ENCODE measurements at places on chromosomes 12 and 14.

DNA sequence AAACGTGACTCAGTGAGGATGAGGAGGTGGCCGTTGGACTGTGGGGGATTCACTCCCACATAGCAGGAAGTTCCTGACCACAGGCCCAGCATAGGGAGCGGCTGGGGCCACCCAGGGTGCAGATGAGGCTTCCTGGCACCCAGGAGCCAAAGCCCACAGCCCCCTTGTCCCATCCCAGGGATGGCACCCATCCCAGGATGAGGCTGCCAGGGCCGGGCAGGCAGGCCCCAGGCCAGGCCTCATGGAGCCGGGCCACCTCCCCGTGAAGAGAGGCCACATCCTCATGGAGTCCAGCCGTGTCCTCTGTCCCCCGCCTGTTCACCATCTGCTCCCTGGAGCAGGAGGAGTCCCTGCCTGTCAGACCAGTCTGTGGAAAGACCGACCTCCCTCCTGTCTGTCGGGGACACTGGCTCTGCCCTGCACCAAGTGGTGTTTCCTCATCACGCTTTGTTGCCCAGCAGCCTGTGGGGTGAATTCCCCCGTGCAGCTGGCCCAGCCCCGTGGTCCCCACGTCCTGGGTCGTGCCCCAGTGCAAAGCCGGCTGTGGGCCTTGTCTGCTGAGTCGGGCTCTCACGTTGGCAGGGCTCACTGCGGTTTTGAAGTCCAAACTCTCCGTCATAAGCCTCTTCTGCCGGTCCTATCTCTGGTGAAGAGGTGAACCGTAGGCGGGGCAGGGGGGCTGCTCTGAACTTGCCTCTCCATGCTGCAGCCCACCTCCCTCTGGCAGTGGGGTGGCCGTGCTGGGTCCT lies 24.5 kb downstream of the MMP17 start:
- DNase-seq, result no peak

DNA sequence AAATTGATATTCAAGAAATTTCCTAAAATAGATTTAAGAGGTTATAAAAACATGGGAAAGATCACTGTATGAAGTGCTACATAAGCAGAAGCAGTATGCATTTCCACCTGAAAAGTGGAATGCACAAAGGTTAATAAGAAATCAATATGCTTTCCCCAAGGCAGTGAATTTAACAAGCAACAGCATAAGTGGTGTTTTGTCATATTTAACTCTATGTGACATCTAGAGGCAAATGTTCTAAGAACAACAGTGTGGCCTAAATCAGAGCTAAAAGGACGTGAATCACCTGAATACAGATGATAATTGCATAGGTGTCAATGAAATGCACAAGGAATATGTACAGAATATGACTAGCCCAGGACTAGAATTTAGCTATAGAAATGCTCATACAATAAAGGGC lies 49.5 kb downstream of the SLC2A13 start:
- DNase-seq, result no peak

DNA sequence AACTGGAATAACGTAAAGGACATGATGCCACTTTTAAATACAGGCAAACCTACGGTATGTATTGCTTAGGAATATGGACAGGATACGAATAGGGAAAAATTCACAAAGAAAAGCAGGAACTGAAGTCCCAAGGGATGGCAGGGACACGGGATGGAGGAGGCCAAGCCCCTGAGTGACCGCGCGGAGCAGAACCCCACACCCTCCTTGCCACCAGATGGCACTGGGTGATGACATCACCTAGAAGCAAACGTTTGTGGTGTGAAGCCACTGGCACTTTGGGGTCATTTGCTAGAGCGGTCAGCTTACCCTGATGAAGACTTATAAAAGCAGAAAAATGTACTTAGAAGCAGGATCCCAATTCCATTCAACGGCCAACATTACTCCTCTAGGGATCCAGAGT lies 9.4 kb downstream of the DHX37 start:
- DNase-seq, result no peak

DNA sequence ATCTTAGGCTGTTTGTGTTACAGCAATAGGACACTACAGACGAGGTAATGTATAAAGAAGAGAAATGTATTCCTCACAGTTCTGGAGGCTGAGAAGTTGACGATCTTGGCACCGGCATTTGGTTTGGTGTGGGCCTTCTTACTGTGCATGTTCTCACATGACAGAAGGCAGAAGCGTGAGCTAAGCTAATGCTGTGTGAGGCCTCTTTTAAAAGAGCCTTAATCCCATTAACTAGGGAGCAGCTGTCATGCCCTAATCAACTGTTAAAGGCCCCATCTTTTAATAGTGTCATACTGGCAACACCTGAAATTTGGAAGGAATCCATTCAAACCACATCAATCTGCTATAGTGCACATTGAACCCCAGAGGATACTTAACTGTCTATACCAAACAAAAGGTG lies 992.9 kb downstream of the GALC start:
- no peak for DNase-seq

- no peak for DNase-seq
Observed at GRCh38 chr14:92323011-92323915, at the start of gene SLC24A4. TSS of gene SLC24A4 (plus strand) at chr14:92323165. CDS start at chr14:92323831, 666 bp downstream.

DNA sequence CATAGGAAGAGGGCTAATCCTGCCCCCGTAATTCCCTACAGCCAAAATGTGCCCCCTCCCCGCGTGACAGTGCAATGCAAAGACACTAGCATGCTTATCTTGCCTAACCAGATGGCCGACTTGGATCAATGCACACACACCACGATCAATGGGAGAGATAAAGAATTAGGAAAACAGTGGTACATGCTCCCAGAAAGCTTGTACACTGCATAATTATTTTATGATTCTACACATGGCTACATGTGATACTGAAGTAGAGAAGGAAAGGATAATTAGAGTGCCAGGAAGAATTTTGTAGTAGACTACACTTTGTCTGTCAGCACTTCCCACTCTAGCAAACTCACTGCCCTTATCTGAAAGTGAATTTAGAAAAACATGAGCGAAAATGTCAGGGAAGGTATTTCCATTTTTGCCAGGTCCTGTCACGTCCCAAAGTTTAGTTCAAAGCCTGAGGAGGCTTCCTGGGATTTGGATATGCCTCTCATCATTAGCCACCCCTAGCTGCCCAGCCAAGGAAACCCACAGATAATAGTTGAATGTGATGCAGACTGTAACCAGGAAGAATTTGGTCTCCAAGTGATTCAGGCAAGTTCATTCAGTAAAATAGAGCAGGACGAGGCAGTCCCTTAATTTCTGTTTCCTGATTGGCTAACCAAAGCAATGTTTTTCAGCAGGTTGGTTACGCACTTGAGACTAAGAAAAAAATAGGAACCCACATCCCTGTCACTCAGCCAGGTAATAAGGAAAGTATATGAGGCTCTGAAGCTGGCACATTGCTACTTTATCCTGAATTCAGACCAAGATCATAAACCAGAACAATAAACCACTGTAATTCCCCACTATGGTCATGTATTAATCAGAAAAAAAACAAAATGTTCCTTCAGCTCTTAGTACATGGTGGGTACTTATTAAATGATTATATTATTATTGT lies 199.6 kb upstream of the OTX2 start:
- DNase-seq, result no peak

DNA sequence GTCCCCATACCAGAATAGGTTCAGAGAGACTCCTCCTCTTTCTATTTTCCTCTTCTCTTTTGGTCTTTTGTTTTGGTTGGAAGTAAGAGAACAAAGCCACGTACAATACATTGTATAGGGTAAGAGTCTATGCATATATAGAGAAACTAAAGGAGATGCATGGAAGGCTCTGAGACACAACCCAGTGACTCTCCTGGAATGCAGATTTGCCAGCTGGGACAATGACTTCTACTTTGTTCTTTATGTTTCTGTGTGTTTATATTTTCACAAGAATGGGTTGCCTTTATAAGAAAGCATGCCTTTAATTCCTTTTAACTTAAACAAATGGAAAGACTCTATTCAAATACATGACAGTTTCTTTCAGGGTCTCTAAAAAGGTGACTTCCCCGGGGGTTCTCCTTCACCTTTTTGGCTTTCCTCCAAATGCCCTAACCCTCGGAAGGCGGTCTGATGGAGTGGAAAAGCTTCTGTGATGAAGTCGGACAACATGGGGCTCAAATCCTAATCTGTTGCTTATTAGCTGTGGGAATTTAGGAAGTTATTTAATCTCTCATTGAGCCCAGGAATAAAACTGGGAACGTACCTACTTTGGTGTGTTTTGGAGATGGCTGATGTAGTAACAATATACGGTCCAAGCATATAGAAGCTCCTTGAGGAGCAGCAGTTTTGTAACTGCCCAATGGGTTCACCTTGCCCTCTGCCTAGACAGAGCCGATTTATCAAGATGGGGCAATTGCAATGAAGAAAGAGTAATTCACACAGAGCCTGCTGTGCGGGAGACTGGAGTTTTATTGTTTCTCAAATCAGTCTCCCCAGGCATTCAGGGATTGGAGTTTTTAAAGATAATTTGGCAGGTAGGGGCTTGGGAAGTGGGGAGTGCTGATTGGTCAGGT lies 9.1 kb upstream of the SERPINA1 start:
- DNase-seq, result no peak

DNA sequence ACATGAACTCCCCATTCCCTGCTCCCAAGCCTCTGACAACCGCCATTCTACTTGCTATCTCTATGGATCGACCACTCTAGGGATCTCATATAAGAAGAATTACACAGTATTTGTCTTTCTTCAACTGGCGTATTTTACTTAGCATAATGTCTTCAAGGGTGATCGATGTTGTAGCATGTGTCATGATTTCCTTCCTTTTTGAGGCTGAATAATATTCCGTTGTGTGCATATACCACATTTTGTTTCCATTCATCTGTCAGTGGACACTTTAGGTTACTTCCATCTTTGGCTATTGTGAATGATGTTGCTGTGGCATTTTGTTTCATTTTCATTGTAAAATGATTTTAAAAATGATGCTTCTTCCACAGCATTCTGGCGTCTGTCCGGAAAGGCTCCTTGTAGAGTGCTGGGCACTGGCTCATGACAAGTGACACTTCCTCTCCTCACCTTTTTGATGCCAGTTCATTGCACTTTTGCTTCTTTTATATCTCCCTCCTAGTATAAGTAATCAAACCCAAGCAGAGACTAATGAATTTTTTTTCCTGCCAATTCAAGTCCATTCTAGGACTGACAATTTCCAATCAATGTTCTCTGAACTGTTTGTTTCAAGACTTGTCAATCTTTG lies 39.3 kb downstream of the SCN8A start:
- no peak for DNase-seq

DNA sequence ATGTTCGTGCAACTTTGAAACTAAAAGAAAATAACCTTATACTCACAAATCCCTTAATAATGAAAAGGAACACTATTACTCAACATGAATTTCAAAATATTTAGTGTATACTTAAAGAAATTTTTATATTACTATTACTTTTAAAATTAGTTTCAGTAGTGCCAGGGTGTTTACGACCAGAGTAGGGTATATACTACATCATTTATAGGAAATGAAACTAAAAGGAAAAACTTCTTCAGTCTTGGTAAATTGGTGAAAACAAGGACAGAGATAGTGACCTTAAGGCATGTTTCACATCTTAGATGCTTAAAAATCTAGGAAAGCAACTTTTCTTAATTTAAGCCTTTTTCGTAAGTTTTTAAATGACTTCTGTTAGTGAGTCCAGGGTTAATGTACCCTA lies 4.5 kb downstream of the USP15 start:
- DNase-seq, result no peak

- DNase-seq, result no peak
Observed at GRCh38 chr14:69643430-69644200, 32.2 kb downstream of the SUSD6 start.

GRCh38 chr14:102733326-102733725 lies 43.9 kb upstream of the TRAF3 start:
- no peak for DNase-seq

DNA sequence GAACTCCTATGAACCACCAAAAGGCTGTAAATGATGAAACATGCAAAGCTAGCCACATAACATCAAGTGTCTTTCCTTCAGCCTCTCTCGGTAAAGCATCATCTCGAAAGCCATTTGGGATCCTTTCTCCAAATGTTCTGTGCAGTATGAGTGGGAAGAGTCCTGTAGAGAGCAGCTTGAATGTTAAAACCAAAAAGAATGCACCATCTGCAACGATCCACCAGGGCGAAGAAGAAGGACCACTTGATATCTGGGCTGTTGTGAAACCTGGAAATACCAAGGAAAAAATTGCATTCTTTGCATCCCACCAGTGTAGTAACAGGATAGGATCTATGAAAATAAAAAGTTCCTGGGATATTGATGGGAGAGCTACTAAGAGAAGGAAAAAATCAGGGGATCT lies 61.2 kb downstream of the ATG14 start:
- no peak for DNase-seq

DNA sequence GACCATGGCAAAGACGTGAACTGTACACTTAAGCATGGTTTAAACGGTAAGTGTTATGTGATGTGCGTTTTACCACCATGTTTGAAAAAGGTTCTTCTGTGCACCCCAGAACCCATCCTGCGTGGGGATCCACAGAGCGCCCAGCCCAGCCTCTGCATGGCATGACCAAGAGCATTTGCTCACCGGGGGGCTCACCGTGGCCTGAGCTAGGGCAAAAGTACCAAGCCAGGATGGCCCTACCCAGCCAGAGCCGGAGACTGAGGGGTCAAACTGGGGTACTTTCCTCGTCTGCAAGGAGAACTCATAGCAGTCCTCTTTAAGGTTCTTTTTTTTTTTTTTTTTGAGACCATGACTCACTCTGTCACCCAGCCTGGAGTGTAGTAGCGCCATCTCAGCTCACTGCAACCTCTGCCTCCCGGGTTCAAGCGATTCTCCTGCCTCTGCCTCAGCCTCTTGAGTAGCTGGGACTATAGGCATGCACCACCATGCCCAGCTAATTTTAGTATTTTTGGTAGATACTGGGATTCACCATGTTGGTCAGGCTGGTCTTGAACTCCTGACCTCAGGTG lies 16.4 kb upstream of the ANKRD9 start:
- DNase-seq, result no peak

GRCh38 chr12:42296503-42297109 lies 29.3 kb downstream of the ZCRB1 start:
- DNase-seq, result peak; percentile 9

DNA sequence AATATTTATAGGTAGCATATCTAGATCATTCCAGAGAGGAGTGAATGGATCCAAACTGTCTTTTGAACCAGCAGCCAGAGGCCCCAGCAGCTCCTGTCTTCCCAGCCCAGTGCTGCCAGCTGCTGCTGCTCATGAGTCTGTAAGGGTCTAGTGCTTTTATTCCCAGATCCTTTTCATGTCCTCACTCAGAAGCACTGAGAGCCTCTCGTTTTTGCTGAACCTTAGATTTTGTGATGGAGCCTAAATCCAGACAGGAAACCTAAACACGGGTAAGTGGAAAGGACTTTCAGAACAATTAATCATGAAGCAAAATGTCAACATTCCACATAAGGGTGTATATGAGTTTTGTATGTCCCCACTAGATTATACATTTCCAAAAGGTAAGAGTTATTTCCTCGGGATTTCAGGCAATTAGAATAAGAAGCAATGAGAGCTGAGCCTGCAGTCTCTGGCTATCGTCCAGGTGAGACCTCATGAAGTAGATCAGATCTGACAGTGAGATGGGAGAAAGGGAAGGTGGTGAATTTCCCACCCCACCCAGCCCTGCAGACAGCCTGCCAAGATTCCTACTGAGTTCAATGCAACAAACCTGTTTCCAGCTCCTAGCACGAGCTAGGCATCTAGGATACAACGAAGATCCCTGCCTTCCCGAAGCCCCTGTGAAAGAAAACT lies 84.4 kb downstream of the NINJ2 start:
- DNase-seq, result no peak

GRCh38 chr12:39723831-39724230 lies 104.2 kb upstream of the ABCD2 start:
- DNase-seq, result no peak

GRCh38 chr14:20606190-20606901 lies 15.2 kb upstream of the RNASE12 start:
- DNase-seq, result no peak

- DNase-seq, result no peak
Observed at GRCh38 chr12:11812241-11812585, 162.7 kb downstream of the ETV6 start.
